ENCODE measurements at places on chromosomes 7 and 10. TPM values are rescaled to one million over a fixed set of nuclear protein-coding genes. Genes with fewer than 3 reads are reported as not detected.

The MEOX2 gene
- not detected for total RNA-seq

The AKR1D1 gene
- not detected for total RNA-seq

The ITPRID1 gene
- total RNA-seq = not detected

The DKK1 gene
- total RNA-seq = not detected

The RELN gene
- not detected for total RNA-seq

DNA sequence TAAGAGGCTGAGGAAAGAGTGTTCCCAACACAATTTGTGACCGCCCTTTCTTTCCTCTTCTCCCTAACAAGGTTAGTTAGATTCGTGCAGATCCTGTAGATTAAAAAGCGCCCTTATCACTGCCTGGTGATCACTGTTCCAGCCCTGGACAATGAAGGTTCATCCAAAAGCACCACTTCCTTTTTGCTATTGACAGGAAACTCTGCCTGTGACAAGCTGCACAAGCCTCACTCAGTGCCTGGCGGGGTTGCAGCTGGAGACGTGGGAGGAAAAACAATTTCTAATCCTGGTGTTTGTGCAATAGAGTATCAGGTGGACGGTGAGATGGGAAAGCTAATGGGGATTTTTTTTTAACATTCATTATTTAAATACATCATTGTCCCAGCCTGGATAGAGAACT lies 105.9 kb upstream of the CAV2 start:
- no peak for DNase-seq

DNA sequence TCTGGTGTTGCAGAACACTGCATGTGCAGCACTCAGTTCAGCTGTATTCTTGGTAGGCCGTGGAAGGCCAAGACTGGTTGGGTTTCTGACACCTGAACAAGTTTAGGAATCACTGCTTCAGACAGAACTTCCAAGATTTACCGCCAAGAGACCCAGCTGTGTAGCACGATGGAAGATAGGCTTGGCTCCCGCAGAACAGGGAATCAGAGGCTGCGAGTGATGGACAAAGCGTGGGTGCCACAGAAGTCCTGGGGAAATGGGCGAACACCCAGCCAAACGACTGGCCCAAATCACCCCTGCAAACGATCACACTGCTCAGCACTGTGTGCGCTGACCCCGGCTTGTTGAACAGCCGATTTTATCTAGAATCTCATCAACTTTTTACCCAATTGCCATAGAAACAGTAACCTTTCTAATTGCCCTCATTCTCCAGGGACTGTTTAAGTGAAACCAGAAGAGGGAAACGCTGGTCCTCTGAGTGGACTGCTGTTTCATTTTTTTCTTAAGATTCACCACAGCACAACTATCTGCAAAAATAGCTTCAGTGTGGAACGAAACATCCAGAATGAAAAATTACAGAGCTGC lies 17.9 kb downstream of the ZFAND2A start:
- no peak for DNase-seq

DNA sequence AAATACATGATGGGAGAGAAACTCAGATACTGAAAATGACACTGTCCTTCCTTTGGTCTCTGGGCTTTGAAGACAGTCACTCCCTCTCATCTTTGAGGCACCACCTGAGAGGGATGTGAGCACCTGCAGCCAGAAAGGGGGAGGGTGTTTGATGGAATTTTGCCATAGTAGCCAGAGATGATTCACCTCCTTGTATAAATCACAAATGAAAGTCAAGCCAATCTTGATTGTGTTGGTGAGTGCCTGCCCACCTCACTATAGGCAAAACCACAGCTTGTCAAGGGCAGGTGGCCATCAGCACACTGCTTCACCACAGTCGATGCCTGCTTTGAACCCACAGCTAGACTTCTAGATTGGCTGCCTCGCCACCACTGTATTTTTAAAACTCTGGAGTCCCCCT lies 48.2 kb downstream of the PON1 start:
- no peak for DNase-seq

- no peak for DNase-seq
These were observed 29.4 kb downstream of the TAS2R41 start for GRCh38 chr7:143507094-143507518.

GRCh38 chr10:72688208-72688651 lies 3.7 kb upstream of the MCU start:
- no peak for DNase-seq

- DNase-seq = peak; percentile 47
These were observed 58.9 kb downstream of the SH2D4B start for GRCh38 chr10:80596391-80597257.

GRCh38 chr10:128576336-128576735 lies 450.1 kb upstream of the MKI67 start:
- no peak for DNase-seq

DNA sequence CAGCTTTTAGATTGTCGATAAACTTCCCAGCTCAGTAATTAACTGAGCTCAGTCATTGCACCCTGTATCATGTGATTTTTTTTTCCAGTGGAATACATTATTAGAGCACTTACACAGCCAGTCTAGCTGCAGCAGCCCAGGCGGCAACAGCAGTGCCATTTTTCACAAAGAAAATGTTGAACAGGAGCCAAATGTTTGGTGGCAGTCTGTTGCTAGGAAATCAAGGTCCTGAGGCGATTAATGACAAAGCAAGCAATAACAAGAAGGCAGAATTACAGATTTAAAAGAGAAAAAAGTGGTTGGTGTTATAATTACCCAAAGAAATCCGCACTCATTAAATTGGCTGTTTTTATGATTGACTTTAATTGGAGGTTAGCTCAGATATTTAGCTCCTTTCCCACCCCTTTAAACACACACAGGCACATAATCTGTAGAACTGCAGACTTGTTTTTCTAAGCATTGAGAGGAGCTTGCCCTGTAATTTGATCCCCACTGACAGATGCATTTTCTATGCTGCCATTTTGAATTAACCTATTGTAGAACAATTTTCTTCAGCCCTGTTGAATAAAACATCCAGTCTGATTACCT lies 267.4 kb downstream of the ADK start:
- DNase-seq = no peak
